Glutamatergic neuron (in vitro differentiated cells): ENCODE measurements at places on chromosomes 2 and 18.

DNA sequence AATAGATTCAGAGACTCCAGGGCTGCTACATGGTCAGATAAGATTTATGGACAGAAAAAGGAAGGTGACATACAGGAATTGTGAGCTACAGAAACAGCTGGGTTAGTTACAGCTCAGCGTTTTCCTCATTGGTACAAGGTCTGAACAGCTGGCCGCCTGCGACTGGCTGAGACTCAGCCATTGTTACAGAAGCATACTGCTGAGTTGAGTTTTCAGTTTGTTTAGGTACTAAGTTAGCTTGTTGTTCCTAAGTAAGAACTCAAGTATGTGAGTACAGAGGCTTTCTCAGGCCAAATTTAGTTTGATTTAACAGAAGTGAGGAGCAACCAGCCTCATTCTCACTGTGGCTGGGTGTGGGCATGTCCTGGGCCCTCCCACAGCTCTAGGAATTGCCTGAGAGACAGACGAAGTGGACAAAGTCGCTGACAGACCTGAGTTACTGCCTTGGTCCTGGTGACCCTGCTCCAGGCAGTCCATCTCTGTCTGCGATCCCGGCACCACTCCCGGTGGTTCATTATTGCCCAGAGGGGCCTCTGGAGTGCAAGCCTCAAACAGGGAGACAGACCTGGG, 27.8 kb upstream of the RHOB start:
- no peak for DNase-seq

- no peak for DNase-seq
Observed at GRCh38 chr18:1760901-1761300, 810.4 kb downstream of the METTL4 start.

DNA sequence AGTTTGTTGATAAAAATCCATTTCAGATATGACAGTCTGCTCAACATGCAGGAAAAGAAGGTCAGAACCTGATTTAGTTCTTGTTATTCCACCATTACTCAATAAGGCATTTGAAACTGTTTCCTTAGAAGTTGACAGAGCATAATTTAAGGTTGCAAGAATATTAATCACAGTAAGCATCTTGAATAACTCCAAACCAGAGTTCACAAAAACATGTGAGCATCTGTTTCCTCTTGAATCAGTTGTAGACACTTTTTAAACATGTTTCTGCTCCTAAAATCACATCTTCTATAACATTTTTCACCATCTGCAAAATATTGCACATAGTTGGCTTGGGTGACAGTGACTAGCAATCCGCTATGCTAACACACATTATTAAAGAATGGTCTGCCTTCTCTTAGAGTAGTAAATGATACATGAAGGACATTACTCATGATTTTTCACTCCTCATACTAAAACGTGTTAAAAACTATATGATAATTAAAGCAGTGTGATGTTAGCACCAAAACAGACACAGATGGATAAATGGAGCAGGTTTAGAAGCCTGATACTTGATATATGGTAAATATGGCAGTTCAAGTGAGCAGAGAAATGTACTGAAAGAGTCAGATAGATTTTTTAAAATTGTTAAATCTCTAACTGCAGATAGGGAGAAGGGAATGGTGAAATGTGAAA, 30.3 kb downstream of the AKAIN1 start:
- DNase-seq: no peak

GRCh38 chr18:35506024-35506712, 8.4 kb upstream of the INO80C start:
- no peak for DNase-seq

- DNase-seq: no peak
Observed at GRCh38 chr18:32381761-32382160, 88.9 kb downstream of the GAREM1 start.

GRCh38 chr18:34911661-34912384, 129.4 kb upstream of the MAPRE2 start:
- DNase-seq: no peak

- no peak for DNase-seq
Observed at GRCh38 chr2:10246831-10247230, 55.9 kb upstream of the HPCAL1 start.

GRCh38 chr18:24942144-24942543, 409.8 kb downstream of the ZNF521 start:
- DNase-seq: no peak

GRCh38 chr2:176128172-176128981, 1.1 kb upstream of the HOXD8 start:
- DNase-seq: no peak
